ENCODE measurements at places on chromosomes 3 and 15.

DNA sequence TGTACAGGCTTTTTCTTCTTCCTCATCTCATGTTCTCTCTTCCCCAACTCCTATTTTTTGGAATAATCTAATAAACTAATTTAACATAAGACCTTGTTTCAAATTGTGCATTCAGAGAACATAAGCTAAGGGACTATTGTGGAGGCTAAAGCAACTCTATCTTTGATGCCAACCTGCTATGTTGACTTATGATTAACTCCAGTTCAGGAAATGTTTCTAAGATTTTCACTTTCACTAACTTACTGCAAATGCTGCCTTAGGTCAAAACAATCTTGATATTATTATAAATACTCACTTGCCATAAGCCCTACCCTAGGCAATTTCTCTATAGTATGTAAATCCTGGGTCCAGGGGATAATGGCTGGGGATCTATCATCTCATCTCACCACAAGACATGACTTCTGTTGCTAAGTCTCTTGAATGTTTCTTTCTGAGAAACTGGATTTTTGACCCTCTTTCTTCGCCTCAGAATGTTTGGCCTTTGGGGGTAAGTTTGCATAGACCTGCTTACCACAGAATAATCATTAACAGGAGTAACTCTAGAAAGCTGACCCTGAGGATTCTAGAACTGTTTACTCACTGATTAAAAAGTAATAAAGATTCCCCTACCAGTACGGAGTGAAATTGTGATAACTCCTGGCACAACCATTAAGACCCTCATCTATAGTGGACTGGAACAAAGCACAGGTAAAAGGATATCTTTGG, 768.1 kb downstream of the GBE1 start:
- DNase-seq = no peak

DNA sequence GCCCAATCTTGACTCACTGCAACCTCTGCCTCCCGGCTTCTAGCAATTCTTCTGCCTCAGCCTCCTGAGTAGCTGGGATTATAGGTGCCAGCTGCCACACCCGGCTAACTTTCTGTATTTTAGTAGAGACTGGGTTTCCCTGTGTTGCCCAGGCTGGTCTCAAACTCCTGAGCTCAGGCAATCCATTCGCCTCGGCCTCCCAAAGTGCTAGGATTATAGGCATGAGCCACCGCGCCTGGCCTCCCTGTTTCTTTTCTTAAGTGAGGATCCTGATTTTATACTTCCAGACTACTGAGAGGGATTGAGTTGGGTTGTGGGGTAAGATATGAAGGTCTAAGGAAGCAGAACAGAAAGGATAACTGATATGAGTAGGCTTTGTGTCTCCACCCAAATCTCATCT, 106.8 kb downstream of the CNTN3 start:
- DNase-seq = no peak

GRCh38 chr3:74839566-74839965, 225.1 kb upstream of the CNTN3 start:
- DNase-seq = no peak

DNA sequence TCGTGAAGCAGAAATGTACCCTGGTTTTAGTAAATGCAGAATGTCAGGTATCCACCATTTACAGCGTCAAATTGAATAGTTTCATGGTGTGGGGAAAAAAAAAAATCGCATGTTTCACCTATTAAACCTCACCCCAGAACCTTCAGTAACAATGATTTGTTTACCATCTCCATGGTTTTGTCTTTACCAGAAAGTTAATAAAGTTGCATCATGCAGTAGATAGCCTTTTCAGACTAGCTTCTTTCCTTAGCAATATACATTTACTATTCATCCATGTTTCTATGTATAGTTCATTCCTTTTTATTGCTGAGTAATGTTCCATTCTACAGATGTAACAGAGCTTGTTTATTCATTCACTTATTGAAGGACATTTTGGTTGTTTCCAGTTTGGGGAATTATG, 1066.1 kb downstream of the FHIT start:
- DNase-seq = no peak

- DNase-seq = no peak
Observed at GRCh38 chr3:100777271-100777670, 68.0 kb downstream of the TFG start.

GRCh38 chr3:3739330-3740060, 59.7 kb upstream of the LRRN1 start:
- no peak for DNase-seq

DNA sequence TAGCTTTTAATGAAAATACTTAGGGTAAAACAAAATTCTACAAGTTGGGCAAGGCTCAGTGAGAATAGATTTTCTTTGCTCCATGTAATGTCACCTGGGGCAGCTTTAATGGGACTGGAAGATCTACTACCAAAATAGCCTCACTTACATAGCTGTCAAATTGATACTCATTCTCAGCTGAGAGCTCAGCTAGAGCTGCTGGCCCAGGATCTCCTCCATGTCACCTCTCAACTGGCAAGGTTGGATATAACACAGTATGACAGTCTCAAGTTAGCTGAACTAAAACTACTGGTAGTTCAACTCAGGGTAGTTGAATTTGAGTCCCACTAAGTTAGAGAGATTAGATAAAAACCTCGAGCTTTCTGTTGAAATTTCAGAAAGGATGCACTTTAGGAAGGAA, 218.5 kb upstream of the PLSCR5 start:
- DNase-seq = no peak

- DNase-seq = no peak
Observed at GRCh38 chr15:87631775-87632174, 624.8 kb downstream of the NTRK3 start.

GRCh38 chr15:98070137-98070536, 109.6 kb downstream of the ARRDC4 start:
- DNase-seq = no peak

GRCh38 chr3:123802007-123802625, 82.0 kb downstream of the MYLK start:
- DNase-seq = no peak

GRCh38 chr3:14452740-14453710, 50.6 kb downstream of the SLC6A6 start:
- no peak for DNase-seq

DNA sequence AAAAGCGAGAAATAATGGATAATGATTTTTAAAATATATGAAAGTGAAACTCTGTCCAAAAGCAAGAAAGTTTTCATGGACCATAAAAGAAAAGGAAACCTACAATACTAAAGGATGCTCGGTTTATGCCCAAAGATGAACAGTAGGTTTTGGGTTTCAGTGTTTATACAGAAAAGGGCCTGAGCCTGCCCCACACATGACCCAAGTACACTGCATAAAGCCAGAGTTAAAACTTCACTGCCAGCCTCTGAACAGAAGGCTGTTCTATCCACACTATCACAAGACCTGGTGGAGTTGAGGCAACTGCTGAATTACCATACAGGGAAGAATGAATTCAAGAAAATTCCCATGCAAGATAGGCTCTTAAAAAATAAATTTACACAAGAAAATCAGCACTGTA, 165.2 kb downstream of the MECOM start:
- no peak for DNase-seq

DNA sequence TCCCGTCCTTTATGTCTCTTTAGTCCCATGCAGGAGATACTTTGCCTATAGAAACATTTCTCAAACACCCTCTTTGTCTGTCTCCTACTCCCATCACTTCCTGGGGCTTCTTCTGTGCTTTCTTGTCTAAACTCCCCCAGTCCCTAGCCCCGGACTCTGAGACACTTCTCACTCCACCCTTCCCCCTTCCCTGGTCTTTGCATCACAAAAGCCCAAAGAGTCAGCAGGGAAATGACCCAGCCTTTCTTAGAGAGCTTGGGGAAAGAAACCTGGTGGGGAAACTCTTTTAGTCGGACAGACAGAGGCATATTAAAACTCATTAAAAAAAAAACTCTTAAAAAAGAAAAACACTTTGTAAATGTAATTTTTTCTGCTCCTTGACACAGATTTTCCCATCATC, 211.2 kb downstream of the TJP1 start:
- no peak for DNase-seq

GRCh38 chr3:56810577-56811545, 9.1 kb upstream of the ARHGEF3 start:
- no peak for DNase-seq

DNA sequence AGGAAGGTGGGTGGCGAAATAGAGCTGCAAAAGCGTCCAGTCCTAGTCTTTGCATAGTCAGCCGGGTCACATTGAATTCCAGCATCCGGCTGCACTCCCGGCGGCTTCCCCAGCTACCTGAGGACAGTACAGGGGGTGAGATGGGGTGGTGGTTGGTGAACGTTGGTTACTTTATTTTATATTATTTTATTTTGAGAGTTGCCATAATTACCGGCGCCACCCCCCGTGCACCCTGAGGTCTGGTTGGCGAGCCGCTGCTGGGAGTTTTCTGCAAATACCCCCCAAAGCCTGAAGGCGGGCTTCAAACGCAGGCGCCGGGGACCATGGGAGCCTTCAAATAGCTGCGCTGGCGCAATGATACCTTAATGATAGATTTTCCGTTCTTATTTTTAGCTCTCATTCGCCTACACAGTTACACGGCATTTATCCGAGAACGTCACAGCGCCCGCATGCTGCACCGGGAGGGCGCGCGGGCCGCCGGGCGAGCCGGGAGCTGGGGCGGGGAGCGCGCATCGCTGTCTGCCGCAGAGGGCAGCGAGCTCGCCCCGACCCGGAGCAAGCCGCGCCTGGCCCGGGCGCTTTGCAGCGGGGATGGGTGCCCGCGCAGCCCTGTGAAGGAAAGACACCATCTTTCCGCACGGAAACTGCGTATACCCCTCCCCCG, 756 bp upstream of the RASGRF1 start:
- DNase-seq = no peak

DNA sequence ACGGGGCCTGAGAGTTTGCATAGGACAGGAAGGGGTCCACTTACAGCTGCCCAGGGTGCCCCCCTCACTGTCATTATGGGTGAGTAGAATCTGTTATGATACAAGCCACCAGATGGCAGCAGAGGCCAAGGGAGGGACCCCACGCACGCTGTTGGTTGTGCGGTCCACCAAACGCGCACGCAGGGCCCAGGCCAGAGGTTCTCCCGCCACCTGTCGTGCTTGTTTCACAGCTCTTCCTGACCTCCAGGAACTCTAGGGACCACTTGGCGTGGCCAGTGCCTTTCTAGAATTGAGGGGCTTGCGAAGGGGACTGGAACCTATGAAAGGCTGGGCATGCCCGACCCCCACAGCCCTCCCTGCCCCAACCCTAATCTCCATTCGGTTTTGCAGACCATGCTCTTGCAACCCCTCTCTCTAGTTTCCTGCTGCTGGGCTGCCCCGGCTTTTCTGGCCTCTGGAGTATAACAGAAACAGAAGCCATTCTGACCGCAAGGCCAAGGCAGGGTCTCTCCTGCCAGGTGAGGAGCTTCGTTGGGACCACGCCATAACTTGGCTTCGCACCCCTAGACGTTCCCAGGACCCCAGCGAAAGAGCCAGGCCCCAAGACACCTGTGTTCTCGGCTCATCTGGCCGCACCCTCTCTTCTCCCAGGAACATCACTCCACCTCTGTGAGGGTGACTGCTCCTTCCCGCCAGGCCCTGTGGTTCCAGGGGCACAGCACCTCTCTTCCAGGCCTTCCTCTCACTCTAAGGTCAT, 46.0 kb downstream of the ALDH1L1 start:
- DNase-seq = no peak

DNA sequence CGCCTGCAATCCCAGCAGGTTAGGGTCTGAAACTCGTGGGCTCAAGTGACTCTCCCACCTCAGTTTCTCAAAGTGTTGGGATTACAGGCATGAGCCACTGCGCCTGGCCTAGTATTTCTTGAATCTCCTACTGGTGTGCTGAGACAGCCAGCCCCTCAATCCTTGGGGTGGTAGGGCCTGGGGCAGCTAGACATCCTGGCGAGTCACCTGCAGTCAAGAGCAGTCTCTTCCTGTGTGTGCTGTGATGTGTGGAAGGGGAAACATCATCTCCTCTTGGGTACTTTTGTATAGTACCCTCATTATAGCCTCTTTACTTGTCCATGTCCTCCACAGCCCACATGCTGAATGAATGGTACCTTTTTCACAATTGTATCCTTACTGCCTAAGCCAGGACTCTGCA, 4.9 kb upstream of the HEXA start:
- DNase-seq = no peak

DNA sequence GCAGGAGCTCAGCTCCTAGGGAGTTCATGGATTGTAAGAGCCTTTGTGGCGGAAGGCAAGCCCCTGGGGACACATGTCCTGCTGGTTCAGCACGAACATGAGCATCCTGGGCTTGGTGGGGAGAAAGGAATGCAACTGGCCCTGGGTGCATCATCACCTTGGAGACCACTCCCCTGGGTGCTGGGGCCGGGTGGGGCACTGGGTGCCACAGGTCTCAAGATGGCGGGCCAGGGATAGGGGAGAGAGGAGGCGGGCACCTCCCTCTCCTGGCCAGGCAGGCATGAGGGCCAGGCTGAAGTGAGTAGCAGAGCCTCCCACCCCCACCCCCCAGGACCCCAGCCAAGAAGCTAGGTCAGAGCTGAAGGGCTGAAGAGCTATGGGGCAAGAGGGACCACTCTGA, 768 bp downstream of the PCBP4 start:
- no peak for DNase-seq

DNA sequence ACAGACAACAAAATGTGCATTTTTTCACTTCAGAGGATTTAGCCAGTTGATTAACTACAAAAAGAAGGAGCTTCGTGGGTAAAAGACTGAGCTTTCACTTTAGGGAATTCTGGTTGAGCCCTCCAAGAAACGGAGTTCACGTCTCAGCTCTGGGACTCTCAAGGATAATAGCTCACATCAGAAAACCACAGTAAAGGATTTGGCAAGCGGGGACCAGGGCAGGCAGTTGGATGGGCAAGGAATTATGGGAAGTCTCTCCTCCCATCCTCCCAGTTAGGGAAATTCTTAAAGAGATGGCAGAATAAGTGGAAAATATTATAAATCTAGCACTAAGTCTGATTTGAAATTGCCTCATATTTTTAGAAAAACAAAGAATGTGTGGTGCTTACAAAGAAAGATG, 188.3 kb upstream of the EOMES start:
- no peak for DNase-seq

GRCh38 chr15:88878720-88879184, 16.6 kb downstream of the HAPLN3 start:
- DNase-seq = no peak

DNA sequence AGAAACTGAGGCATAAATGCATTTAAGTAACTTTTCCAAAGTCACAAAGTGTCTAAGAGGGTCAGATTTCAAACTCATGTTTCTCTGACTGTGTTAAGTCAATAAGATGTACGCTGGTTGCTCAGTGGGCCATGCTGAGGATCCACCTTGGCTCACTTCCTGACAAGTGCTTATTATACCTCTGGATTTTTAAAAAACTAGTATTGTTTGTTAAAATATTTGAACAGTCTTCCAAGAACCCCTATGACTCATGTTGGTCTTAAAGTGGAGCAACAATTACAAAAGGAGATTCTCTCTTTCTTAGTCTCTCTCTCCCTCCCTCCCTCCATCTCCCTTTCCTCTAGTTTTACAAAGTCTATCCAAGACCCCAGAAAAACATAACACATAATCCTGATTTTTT, 1050.2 kb downstream of the AGBL1 start:
- no peak for DNase-seq

- DNase-seq = no peak
Observed at GRCh38 chr15:57198131-57198530, 178.2 kb upstream of the CGNL1 start.

- no peak for DNase-seq
Observed at GRCh38 chr15:68543165-68544008, 35.4 kb upstream of the CORO2B start.
